ENCODE measurements at places on chromosomes 6 and 20. TPM values are rescaled to one million over a fixed set of nuclear protein-coding genes. Genes with fewer than 3 reads are reported as not detected.

PAK5 gene
- total RNA-seq, result not detected

ATP9A gene
- total RNA-seq, result 9.3 TPM

HSPA12B gene
- total RNA-seq, result under 0.01 TPM

MLN gene
- total RNA-seq, result not detected

SNAP25 gene
- 8.6 TPM for total RNA-seq

GJA1 gene
- total RNA-seq, result 512 TPM

IP6K3 gene
- total RNA-seq, result 2.6 TPM

COL9A1 gene
- not detected for total RNA-seq

CST5 gene
- not detected for total RNA-seq

SEMG1 gene
- total RNA-seq, result not detected

RGS17 gene
- total RNA-seq, result 1.3 TPM

ME1 gene
- total RNA-seq, result 39.7 TPM

FGD2 gene
- not detected for total RNA-seq

SLC22A7 gene
- not detected for total RNA-seq

ANGPT4 gene
- total RNA-seq, result not detected

BCLAF1 gene
- 116 TPM for total RNA-seq

USP49 gene
- total RNA-seq, result 3.0 TPM

ZFP57 gene
- not detected for total RNA-seq

GRCh38 chr6:108625581-108625980 is 64.9 kb downstream of the FOXO3 start:
- no peak for DNase-seq

- DNase-seq, result peak; percentile 37
These were observed 2.0 kb downstream of the COL9A3 start for GRCh38 chr20:62818592-62819493.

DNA sequence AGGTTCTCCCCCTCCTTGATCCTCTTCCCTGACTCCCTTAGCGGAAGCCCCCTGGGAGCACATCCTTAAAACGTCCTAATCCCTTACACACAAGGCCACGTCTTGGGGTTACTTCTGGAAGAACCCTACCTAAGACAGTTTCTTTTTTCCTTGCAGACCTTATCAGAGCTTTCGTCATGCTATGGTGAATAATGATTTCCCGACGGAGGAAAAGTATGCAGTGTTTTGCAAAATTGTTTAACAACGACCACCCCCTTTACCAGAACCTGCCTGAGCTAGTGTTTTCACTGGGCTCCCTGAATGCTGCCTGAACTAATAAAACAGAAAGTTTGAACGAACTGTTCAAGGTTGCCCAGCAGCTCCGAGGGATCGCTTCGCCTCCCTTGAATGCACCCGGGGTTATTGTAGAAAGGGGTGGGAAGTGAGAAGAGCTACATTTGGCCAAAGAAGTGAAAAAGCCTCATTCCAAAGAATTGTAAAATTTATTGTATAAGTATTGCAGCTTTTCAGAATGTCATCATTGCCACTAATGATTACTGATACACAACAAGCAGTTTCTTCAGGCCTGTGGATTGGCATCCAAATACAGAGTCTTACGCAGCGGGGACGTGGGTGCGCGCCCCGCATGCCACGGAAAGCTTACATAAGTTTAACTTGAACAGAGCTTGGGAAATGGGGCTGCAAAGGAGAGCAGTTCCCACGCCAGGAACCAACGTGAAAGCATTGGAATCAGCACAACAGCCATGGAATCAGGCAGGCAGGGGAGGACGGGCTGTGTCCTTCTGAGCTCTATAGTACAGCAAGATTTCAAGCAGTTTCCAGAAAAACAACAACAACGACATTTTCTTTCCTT is 27.9 kb upstream of the ZBP1 start:
- no peak for DNase-seq

- DNase-seq, result peak; percentile 40
These were observed 19.0 kb downstream of the TUBB2A start for GRCh38 chr6:3138341-3138740.

DNA sequence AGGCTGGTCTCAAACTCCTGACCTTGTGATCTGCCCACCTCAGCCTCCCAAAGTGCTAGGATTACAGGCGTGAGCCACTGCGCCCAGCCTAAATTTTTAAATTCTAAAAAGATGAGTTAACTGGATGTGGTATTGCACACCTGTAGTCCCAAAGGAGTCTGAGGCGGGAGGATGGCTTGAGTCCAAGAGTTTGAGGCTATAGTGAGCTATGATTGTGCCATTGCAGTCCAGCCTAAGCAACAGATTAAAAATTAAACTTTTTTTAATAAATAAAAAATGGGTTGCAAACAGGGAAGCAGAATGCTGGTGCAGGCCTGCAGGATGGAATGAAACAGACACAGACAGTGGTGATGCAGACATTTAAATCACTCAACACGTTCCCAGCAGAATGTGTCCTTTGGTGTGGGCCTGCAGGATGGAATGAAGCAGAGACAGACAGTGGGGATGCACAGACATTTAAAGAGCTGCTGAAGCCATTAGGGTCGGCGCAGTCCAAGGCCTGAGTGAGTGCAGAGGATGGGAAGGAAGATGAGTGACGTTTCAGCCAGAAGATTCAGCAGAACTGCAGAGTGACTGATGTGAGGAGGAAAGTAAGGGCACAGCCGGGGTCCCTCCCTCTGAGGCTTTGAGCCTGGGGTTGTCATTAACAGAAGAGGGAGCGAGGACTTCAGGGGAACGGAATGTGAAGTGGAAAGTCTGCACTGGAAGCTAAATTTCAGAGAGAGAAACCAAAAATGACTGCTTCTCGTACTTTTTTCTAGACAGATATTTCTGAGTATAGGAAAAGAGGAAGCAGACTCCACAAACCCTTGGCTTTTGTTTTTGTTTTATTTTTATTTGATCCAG is 117.5 kb downstream of the RIN2 start:
- no peak for DNase-seq

GRCh38 chr6:6804843-6805615 is 216.5 kb downstream of the LY86 start:
- DNase-seq, result no peak

DNA sequence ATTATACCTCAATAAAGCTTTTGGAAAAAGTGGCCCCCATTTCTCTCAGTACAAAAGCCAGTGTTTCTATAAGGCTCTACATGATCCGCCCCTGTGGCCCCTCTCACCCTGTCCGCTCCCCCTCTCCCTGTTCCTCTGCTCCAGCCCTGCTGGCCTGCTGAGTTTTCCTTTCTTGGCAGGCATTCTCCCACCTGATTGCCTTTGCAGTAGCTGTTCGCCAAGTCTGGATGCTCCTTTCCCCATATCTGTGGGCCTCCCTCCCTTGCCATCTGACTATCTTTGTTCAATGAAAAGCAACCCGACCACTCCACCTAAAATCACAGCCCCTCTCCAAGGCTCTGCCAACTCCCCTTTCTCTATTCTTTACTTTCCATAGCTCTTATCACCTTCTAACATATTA is 33.2 kb downstream of the CDH22 start:
- no peak for DNase-seq

DNA sequence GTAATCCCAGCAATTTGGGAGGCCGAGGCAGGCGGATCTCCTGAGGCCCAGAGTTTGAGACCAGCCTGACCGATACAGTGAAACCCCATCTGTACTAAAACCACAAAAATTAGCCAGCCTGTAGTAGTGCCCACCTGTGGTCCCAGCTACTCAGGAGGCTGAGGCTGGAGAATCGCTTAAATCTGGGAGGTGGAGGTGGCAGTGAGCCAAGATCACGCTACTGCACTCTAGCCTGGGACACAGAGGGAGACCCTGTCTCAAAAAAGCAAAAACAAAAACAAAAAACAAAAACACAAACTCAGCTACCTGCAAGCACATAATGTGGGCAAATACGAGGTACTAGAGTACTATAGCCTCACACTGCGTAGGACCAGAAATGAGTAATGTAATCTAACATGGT is 3.7 kb upstream of the SPATA2 start:
- DNase-seq, result no peak

DNA sequence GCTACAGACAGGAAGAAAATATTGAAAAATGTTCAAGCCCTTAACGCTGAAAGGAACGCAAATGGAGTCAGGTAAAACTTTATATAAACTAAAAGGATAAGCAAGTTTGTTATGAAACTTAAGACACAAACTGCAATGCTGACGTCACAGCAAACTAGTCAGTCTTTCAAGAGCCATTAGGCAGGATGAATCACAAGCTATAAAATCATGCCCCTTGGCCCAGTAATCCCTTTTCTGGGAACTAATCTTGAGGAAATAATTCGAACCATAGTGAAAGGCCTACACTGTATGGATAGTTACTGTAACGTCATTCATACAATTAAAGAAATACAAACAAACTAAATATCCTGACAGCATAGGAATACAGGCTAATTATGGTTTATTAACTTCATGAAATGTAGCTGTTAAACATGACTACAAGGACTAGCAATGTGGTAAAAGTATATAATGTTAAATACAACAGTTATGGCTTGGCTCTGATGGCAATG is 42.7 kb upstream of the HINT3 start:
- DNase-seq, result peak; percentile 100

DNA sequence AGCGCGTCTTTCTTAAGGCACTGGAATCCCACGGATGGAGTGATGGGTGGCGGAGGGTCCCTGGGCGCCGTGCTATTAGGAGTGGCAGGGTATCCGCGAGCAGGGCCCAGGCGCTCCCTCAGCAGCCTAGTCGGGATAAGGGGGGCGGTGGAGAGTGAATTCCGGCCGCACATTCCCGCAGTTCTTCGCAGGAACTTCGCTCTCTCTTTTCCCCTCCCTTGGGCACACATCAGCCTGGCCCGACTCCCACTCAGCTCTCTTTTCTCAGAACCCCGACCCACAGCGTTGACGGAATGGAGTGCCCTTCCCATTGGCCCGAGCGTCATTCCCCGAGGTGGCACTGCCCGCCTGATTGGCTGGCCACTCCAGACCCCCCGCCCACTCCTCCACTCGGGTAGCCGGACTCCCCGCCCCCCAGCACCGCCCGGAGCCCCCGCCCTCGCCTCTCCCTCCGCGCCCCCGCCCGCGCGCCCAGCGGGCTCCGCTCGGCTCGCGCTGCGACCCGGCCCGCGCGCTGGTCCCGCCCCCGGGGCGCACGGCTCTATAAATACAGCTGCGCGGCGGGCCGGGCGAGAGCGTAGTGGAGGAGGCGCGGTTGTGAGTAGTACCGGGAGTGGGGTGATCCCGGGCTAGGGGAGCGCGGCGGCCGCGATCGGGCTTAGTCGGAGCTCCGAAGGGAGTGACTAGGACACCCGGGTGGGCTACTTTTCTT is at the start of gene ID4:
TSS of gene ID4 (plus strand) at position 572 of the 712 bp plus-strand sequence. CDS start 385 bp downstream, outside the sequence.
- DNase-seq, result peak; percentile 76

GRCh38 chr6:144066741-144067484 is 28.5 kb downstream of the SF3B5 start:
- no peak for DNase-seq

GRCh38 chr6:170294813-170295509 is 4.1 kb upstream of the DLL1 start:
- no peak for DNase-seq

DNA sequence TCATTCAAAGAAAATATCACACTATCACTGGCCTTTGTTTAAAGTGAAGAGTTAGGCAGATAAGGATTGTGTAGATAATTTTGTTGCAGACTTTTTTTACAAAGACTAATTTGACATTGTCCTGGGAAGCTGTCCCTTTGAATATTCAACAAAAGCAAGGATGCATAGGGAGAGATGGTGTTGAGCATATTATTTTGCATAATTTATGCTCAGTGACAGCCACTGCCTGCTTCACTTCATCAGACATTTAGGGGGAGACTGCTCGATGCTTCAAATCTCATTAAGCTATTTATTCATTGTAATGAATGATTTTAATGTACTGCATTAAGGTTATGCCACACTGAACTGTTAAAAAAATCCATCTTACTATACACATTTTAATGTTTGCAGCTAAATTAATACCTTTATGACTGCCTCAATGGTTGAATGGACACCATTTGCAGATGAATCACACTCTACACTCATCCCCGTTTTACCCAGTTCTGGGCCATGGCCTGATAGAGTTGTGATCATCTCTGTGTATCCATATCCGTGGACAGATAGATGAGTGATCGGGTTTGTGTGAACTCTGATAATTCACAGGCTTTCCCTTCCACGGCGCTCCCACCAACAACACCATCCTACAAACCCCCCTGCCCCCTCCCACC is 128.0 kb downstream of the CDH4 start:
- DNase-seq, result no peak

GRCh38 chr6:42136508-42137193 is 5.8 kb downstream of the C6orf132 start:
- peak; percentile 58 for DNase-seq

DNA sequence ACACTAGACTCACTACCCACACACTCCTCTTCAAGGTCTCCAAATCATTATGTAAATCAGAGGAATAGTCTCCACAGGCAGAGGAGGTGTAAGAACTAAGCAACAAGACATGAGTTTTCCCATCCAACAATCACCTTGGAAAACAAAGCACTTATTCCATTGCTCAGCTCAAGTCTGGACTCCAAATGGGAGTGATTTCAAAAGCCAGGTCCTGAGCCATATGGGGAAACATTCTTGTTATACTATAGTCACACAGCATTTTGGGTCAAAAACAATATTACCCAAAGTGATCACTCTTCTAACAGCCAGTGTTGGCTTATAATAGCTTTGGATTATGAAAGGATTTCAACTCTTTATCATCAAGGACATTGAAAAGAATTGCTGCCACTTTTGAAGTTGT is 3.6 kb upstream of the PRPH2 start:
- DNase-seq, result no peak

DNA sequence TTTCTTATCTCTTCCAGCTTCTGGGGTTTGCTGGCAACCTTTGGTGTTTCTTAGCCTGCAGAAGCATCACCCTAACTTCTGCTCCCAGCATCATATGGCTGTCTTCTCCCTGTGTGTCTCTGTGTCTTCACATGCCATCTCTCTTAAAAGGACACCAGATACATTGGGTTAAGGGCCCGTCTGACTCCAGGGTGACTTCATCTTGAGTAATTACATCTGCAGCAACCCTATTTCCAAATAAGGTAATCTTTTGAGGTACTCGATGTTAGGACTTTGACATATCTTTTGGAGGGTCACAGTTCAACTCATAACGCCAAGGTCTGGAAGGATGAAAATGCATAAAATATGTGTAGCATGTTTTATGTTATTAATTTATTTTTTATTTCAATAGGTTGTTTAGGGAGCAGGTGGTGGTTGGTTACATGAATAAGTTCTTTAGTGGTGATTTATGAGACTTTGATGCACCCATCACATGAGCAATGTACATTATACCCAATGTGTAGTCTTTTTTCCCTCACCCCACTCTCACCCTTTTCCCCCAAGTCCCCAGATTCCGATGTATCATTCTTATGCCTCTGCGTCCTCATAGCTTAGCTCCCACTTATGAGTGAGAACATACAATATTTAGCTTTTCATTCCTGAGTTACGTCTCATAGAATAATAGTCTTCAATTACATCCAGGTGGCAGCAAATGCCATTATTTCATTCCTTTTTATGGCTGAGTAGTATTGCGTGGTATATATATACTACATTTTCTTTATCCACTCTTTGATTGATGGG is 131.1 kb downstream of the TBXT start:
- DNase-seq, result no peak

GRCh38 chr6:22231616-22232015 is 65.2 kb downstream of the PRL start:
- DNase-seq, result no peak

DNA sequence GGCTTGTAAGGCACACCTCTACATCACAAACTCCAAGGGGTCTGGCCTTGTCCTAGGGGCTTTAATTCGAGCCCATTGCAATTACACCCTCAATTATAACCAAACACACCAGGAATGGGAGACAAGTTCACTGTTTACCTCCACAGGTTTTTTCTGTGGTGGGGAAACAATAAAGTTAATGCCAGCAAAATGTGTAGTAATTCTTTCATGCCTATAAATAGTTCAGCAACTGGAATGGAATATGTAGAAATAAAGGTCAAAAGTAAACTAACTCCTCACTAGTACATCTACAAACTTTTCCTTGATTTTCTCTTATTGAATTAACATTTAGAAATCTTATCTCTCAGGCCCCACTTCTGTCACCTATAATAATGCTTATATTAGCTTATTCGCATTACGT is 27.1 kb upstream of the RIPK1 start:
- DNase-seq, result no peak
